GM23248 (cell line): ENCODE measurements at places on chromosomes 6 and 20. TPM values are rescaled to one million over a fixed set of nuclear protein-coding genes. Genes with fewer than 3 reads are reported as not detected.

GRCh38 chr20:47741669-47742608 lies 43.3 kb downstream of the SULF2 start:
- DNase-seq: no peak

- peak; percentile 96 for DNase-seq
Observed at GRCh38 chr6:128569732-128570679, 49.6 kb upstream of the PTPRK start.

- no peak for DNase-seq
Observed at GRCh38 chr6:155595284-155595683, 139.6 kb upstream of the NOX3 start.

DNA sequence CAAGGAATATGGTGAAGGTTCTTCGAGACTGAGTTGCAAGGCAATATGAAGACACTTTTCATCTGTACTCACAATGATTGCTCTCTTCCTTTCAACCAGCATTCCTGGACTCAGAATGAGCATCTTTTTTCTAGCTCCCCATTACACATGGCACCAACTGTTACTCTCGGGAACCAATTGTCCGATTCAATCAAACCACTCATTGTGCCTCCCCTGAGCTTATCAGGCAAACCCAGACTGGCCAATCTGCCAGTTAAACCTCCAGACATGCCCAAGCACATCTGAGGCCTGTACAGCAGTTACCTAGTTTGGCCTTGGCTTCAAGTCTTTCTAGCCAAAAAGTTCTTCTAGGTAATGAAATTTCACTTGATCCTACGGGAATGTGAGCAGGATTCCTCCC lies 164.1 kb downstream of the ID4 start:
- no peak for DNase-seq

GRCh38 chr6:40295251-40295950 lies 291.8 kb downstream of the LRFN2 start:
- DNase-seq: peak; percentile 8

- peak; percentile 27 for DNase-seq
Observed at GRCh38 chr6:142819603-142820337, 125.2 kb downstream of the HIVEP2 start.

DNA sequence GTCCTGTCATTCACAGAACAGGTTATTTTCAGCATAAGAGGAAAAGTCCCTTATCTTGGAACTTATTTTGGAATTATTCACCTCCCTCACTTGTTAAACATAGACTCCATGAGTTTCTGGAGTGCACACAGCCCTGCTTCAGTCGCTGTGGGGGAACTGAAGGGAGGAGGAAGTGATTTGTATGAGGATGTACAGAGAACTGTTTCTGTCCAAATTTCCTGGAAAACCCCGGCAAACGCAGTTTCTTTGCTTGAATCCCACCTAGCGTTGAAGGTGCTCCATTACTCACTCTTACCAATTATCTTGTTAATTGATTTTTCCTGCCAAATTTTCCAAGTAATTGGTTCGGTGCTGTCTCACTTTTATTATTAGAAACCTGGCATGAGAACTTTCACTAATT lies 78.0 kb upstream of the AGPAT4 start:
- DNase-seq: no peak

DNA sequence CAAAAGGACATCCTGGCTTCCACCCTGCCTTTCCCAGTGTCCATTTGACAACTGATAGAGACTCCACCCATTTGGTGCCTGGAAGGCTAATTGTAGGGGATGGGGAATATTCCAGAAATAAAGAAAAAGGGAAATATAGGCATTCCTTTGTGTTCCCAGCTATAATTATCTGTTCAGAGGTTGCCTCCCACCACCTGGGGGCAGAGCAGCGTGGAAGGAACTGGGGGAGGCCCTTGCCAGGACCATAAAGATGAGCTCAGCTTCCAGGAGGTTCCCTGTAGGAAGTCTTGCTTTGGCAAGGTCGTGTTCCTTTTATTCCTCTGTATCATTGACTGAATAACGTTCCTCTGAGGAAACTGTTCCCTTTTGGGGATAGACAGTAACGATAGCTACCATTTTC lies 214.7 kb downstream of the TFAP2C start:
- DNase-seq: peak; percentile 19

DNA sequence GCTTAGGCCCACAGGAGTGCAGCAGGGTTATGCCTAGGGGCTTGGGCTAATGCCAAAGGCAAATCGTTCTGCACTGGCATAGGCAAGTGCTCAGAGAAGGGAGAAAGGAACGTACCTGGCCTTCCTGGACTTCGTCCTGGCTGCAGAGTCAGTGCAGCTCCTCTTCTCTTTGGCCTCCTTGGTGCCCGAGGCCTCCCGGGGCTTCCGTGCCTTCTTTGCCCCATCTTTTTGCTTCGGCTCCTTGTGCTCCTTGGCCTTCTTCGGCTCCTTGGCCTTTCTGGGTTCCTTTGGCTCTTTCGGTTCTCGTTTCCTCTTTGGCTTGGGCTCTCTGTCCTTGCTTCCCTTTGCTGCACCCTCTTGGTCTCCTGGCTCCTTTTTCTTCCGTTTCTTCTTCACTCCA lies 85.2 kb downstream of the CHD6 start:
- DNase-seq: no peak

VSX1 gene
- polyA plus RNA-seq: not detected in 2 replicates

TRIM10 gene
- polyA plus RNA-seq: not detected in 2 replicates

PPIL4 gene
- 43.0 and 43.5 TPM in 2 replicates for polyA plus RNA-seq

SEC23B gene
- polyA plus RNA-seq: 36.8 and 43.8 TPM in 2 replicates

TP53RK gene
- 23.6 and 24.0 TPM in 2 replicates for polyA plus RNA-seq

CCDC170 gene
- polyA plus RNA-seq: 0.27 and 0.49 TPM in 2 replicates

SDCBP2 gene
- 4.1 and 4.2 TPM in 2 replicates for polyA plus RNA-seq
